ENCODE measurements at places on chromosomes 4 and X.

GRCh38 chr4:153537493-153537960, 71.4 kb downstream of the TMEM131L start:
- no peak for DNase-seq

DNA sequence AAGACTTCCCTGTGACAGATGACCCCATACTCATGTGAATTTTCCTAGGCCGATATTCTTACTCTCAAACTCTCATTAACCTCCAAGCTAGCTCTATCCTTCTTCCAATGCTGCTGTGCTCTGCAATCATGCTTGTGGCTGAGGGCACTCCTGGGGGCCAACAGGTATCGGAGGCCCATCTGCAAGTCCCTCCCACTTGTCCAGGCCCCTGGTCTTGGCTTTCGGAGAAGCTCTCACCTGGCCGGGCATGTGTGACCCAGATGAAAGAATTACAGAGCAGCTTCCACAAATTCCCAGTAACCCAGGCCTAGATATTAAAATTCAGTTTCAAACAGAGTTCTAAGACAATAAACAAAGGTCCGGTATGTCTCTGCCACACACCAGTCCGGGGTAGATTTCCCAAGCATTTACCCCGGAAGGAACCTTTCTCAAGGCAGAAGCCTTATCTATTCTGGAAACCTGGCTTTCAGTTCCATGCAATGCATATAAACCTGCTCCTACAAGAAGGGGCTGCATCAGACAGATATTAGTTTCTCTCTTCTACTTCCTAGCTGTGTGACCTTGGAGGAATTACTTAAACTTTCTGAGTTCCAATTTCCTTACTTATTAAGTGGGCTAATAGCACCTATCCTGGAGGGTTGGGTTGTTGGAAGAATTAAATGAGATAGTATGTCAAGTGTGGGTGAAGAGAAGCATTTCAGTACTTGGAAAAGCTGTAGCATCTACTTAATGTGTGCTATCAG, 270.8 kb downstream of the PTTG2 start:
- no peak for DNase-seq

DNA sequence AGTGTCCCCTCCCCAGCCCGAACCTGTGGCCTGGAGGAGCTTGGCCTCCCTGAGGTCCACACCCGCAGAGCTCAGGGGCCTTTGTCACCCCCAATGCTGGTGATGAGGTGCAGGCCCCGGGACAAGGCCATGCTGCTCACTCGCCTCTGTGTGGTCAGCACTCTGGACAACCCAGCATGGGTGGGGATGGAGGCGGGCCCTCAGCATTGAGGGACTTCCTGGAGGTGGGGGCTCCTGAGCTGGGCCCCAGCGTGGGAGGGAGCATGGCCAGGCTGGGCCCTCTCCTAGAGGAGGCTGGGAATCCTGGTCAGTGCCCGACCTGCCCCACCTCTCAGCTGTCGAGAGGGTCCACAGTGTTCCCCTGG, 30.6 kb downstream of the TACC3 start:
- no peak for DNase-seq

GRCh38 chrX:39576041-39576872, 521.5 kb downstream of the BCOR start:
- no peak for DNase-seq

GRCh38 chr4:131044368-131044767, 1948.4 kb downstream of the C4orf33 start:
- no peak for DNase-seq

GRCh38 chr4:165877286-165877685, 4.2 kb downstream of the TLL1 start:
- no peak for DNase-seq

DNA sequence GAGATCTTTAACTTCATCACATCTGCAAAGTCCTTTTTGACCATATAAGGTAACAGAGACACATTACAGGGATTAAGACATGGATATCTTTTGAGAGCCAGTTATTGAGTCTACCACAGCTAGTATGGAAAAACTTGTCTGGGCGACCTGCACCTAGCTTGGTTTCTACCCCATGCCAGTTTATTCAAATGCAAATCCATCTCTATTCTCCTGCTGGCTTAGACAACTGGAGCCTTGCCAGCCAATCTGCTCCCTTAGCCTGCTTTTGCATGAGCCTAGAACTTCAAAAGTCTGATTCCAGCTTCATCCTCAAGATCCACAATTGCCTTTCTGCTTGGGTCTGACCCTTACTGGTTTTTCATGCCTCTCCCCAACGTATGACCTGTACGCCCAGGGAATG, 212.0 kb upstream of the AFF2 start:
- DNase-seq, result no peak

DNA sequence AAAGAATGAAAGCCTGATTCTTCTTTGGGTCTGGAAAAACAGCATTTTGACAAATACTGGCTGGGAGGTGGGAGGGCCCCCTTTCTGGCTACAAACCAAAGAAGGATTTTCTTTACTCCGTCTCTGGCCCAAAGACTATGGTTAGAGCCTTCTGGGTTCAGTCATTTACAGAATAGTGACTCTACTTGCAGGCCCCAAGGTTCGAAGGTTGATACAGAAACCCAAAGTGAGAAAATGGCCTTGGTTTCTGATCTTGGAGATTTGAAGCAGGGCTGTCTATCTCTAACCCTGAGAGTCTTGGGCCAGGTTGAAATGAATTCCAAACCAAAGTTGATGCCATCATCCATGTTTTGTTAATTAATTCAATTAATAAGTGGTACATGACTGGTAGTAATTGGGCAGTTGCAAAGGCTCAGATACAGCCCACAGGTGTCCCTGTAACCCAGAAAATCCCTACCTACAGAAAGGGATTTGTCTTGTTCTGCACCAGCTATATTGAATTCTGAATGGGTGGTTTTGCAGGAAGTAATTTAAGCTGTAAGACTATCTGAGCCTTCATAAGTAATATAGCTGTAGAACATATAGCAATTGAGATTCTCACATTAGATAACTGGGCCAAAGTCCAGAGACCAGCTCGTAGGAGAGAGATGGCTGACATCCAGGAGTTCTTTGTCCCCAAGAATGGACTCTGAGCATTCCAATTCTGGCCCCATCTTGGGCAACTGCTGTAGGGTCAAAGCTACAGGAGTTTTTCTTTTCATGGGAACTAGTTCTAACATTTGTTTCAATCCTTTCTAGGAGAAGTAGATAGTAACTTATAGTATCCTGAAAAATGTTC, 34.5 kb downstream of the CHRNA9 start:
- no peak for DNase-seq

- DNase-seq, result no peak
Measured at GRCh38 chr4:175431694-175432093, 380.4 kb downstream of the GPM6A start.

- DNase-seq, result no peak
Measured at GRCh38 chrX:24444645-24445044, 20.4 kb upstream of the PDK3 start.

DNA sequence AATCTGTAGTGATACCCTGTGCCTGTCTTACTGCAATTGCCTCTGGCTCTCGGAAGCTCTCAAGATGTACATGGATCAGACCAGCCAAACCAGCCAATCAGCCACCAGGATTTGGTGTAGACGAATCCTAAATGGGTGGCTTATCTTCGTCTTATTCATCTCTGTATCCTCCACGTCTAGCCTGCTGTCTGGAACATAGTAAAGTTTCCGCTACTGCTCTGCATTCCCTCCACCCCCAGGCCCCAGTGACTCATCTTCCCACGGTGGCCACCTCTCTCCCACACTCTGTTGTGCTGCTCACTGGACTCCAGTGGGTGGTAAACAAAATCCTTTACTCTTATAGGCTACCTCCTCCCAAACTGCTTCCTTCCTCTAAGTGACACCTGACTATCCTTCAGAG, 37.8 kb downstream of the SEPTIN6 start:
- peak; percentile 51 for DNase-seq

GRCh38 chr4:682490-683172, 6.3 kb downstream of the SLC49A3 start:
- no peak for DNase-seq

- no peak for DNase-seq
Measured at GRCh38 chrX:137413190-137413589, 152.7 kb upstream of the ZIC3 start.

- DNase-seq, result no peak
Measured at GRCh38 chr4:78068481-78068880, 11.4 kb downstream of the FRAS1 start.

GRCh38 chr4:11603591-11604194, 175.0 kb upstream of the HS3ST1 start:
- DNase-seq, result no peak

Measured in stimulated activated CD4-positive, alpha-beta T cell treated with anti-CD3 and anti-CD28 coated beads, Interleukin-1b, Interleukin-23, amount 100 ng/mL, for 1 hour (primary cell).